ENCODE measurements at places on chromosomes 4 and X.

GRCh38 chr4:40185830-40186664 lies 10.8 kb upstream of the RHOH start:
- DNase-seq = no peak

DNA sequence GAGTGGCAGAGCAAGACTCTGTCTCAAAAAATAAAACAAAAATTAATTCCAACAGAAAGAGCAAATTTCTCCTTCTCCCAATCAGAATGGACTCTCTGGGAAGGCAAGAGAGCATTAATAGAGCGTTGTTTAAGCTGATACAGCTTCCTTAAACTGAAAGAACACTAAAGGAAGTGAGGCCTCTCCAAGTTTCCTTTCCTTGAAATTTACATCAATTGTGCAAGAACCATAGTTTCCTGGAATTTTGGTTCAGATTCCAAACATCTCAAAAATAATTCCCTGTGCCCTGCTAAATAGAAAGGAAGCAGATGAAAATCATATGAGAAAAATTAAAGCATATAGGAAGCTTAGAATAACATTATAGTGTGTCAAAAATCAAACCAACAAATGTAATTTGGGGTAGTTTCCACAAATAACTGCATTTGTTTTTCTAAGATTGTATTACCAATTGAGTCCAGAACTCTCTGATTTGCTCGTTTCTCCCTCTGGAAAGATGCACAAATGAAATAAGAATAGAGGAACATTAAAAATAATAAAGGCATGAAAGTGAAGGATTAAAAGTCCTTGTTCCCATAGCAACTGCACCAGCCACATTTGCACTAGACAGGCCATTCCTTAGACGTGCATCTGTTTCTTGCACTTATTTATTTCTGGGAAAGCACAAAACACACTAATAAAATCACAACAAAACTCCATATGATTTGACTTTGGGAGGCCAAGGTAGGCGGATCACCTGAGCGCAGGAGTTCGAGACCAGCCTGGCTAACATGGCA lies 3.7 kb upstream of the FAM241A start:
- DNase-seq = no peak

GRCh38 chrX:150365990-150366911 lies 3.1 kb downstream of the MAMLD1 start:
- peak; percentile 41 for DNase-seq

DNA sequence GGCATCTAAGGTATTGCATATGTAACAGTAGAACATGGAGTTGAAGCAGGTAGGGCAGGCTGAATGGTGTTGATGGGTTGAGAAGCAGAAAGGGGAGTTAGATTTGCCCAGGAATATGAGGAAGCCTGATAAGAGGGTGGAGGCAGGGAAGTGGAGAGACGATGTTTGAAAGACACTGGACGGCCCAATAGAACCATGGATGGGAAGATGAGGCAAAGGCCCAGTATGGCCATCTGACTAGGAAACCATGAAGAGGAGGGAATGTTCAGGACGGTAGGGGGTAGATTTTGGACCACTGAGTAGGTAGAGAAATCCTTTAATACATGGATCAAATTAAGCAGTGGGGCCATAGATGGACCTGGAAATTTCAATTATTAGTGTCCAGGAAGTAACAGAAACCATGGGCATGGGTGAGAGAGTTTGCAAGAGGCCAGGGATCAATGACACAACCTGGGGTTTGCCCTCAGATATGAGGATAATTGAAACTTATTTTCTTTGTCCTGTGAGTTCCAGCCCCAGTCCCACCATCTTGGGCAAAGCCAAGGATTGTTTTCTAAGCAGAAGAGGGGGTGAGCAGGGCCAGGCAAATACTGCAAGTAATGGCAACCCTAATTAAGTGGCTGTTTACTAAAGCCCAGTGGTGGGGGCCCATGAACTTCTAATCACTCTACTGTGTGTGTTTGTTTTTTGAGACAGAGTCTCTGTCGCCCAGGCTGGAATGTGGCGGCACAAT lies 2.5 kb upstream of the USP11 start:
- no peak for DNase-seq

GRCh38 chr4:151991001-151991883 lies 230.4 kb upstream of the GATB start:
- DNase-seq = no peak

DNA sequence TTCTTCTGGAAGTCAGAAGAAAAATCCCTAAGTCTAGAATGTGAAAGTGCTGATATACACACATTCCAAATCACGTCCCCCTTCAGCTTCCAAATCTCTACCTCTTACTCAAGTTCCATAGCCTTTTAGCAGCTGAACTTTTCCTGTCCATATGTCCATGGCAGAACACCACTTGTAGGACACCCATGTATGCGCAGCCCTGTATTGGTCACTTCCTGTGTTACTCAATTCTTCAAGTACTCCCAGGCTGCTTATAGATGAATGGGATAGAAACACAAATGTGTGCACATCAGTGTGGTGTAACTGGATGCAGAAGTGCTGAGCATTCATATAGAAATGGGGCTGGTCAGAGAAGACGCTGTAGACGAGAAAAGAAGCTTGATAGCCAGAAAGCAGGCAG lies 18.8 kb downstream of the SRPX2 start:
- no peak for DNase-seq

GRCh38 chr4:177879851-177880250 lies 437.6 kb upstream of the AGA start:
- peak; percentile 66 for DNase-seq

GRCh38 chrX:120625371-120625770 lies 4.5 kb downstream of the C1GALT1C1 start:
- no peak for DNase-seq

GRCh38 chr4:61312526-61312925 lies 112.4 kb downstream of the ADGRL3 start:
- DNase-seq = no peak

GRCh38 chrX:154748712-154749339 lies 2.1 kb downstream of the GAB3 start:
- peak; percentile 15 for DNase-seq

GRCh38 chrX:150489359-150490015 lies 78.9 kb upstream of the MTM1 start:
- no peak for DNase-seq

- no peak for DNase-seq
These were observed 5.5 kb downstream of the TMEM131L start for GRCh38 chr4:153471698-153472093.

- DNase-seq = no peak
These were observed 47.6 kb downstream of the ZFP42 start for GRCh38 chr4:188043154-188043553.

DNA sequence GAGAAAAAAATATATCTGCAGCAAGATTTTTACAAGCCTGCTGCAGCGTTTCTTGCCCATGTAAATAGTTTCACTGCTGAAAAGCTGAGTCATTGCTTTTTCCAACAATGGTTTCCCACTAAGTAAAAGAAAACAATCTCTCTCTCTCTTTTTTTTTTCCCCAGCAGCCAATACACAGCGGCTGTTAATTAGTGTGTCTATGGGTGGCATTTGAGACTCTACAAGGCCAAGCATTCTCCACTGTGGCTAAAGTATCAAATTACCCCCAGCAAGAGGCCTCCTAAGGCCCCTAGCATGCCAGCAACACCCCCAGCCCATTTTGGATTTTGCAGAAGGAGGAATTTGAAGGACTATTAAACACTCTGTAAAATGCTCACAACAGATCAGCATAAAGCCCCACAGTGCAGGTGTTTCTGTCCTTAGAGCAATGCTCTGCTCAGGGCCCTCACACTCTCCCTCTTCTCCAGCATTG lies 837.4 kb downstream of the TRIML1 start:
- DNase-seq = peak; percentile 32

All from WTC11 (cell line).